ENCODE measurements at places on chromosomes 3 and 15.

GRCh38 chr15:72284781-72285180 is 12.4 kb upstream of the PARP6 start:
- no peak for DNase-seq

DNA sequence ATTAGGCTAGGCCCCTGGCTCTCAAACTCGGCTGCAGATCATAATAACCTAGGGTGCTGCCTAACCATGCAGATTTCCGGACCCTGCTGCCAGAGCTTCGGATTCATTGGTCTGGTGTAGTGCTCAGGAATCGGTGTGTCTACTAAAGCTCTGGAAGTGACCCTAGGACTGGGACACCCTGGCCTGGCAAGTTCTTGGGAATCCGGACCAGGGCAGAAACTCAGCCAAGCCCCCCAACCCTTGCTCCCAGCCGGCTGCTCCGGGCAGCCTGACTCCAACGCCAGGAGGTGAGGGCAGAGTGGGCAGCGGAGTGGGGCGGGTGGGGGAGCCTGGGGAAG is 23.0 kb downstream of the IGDCC3 start:
- no peak for DNase-seq

DNA sequence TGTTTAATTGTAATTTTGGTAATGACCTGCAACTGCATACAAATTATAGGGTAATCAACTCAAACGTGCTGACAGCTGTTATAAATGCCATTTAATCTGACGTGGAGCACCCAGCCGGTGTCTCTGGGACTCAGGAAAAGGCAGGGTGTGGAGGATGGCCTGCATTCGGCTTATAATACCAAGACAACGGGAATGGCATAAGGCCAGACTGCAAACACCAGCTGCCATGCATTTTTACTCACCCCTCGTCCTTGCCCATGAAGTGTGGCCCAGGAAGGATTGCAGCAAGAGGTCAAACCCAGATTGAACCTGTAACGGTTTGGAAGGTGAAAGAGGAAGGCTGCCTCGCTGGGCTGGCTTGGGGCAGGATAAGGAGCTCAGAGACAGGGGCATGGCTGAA is 96.4 kb downstream of the WNT7A start:
- no peak for DNase-seq

- no peak for DNase-seq
Observed at GRCh38 chr3:55910543-55910942, 423.4 kb upstream of the WNT5A start.

DNA sequence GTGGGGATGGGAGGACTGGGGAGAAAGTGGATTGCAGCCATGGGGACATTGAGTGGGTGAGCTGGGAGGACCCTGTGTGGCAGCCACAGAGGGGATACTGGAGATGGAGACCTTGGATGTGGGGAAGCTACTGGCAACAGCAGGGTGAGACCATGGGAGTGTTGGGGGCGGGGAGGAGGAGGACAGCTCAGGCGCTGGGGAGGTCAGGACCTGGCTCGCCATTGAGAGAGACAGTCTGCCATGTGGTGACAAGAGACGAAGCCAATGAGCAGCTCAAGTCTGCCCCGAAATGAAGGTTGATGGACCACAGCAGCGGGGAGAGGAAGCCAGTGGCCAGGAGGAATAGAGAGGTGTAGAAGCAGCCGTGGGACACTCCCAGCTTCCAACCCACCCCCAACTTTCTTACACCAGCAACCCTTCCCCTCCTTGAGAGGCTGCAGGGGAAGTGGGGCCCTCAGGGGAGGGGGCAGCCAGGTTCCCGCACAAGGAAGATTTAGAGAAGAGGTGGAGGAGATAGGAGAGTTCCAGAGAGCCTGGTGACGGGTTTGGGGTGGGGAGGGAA is 118.1 kb downstream of the ASB7 start:
- no peak for DNase-seq

Data from HTR-8/SVneo (cell line).